ENCODE measurements at places on chromosomes 4 and X. TPM values are rescaled to one million over a fixed set of nuclear protein-coding genes. Genes with fewer than 3 reads are reported as not detected.

The ZNF157 gene
- 0.29 TPM for total RNA-seq

DNA sequence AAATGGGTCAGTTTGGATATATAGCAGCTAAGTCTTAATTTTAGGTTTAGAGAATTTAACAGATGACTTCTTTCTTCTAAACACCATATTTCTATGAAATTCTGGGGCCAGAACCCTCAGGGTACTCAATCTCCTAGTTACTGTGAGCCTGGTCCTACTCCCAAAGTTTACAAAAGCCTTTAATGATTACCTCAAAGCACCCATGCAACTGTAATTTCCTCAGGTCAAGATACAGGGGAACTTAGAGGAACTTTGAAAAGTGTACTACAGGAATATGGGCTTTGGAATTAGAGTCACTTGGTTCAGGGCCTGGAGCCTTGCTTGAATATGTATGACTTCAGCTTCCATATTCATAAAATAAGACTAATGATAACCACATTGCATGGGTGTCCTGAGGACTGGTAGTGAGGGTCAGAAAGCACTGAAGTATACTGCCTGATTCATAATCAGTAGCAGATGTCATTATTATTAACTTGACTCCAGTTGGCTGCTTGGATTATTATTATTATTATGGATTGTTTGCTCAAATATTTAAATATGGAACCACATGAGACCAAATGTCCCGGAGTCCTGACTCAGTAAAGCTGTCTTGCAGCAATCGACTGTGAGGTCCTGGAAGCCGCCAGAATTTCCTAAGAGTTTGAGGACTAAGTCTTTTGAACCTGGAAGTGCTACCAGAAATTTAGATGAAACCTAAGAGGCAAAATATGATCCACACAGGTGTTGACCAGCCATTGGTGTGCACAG, 2.0 kb upstream of the ADH7 start:
- DNase-seq: no peak

The DKK2 gene
- total RNA-seq: 2.7 TPM

GRCh38 chrX:11567528-11568220, 98.0 kb downstream of the ARHGAP6 start:
- DNase-seq: no peak

DNA sequence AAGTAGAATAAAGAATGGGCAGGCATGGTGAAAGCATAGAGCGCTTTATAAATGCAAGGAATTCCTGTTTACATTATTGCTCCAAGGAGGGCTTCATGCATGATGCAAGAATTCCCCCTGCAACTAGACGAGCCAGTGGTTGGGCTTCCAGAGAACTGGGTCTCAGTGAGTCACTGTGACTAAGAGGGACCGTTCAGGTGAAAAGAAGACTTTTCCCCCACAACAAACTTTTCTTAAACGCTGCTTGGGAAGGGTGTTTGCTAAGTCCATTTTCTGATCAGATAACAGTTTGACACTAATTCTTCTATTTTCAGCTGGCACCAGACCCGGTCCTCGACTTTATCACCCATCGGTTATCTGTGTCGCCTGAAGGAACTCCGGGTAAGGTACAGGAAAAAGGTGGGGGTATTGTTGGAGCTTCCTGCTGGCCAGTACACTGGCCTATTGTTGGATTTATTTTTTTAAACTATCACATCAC, 40.1 kb downstream of the LDB2 start:
- no peak for DNase-seq

The CSN1S1 gene
- not detected for total RNA-seq
